Naive thymus-derived CD4-positive, alpha-beta T cell (primary cell): ENCODE measurements at places on chromosomes 6 and 20. TPM values are rescaled to one million over a fixed set of nuclear protein-coding genes. Genes with fewer than 3 reads are reported as not detected.

Gene BMP5
- not detected for total RNA-seq

Gene CRISP2
- not detected in 2 replicates for total RNA-seq

Gene ENPP5
- 1.4 TPM for total RNA-seq

Gene BANF2
- not detected for total RNA-seq

Gene PTK7
- total RNA-seq, result 1.5 and 2.1 TPM in 2 replicates

Gene CASS4
- 11.5 TPM for total RNA-seq

Gene CCN5
- not detected for total RNA-seq

Gene MYBL2
- total RNA-seq, result 0.58 TPM

Gene PCSK2
- not detected for total RNA-seq

Gene WFDC8
- total RNA-seq, result not detected

Gene ZSWIM3
- 1.3 TPM for total RNA-seq

DNA sequence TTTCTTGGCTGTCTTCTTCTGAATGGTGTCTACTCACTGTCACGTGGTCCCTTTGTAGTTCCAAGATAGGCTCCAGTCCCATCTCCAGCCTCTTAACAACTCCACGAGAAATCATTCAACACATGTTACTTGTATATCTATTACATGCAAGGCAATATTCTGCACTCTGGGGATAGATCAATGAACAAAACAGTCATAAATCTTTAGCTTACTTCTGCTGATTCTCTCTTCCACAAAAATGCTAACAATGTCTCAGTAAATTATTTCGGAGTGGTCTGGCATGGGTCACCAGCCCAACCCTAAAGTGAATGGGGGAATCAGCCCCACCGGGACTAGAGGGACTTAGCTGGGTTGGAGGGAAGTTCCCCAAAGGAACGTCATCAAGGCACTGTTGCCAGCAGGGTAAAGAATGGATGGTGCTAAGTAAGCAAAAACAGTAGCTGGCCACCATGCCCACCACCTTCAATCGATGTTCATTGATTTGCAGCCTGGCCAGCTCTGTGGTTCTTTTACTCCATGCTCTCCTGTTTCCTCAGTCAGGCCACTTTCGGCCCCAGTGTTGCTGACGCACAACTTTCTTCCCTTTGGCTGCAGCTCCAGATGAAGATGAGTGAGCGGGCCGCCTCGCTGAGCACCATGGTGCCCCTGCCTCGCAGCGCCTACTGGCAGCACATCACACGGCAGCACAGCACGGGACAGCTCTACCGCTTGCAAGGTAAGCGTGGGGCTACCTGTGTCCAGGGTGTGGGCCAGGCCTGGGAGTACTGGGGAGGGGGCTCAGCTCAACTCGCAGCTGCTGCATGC lies 167.7 kb downstream of the DOK5 start:
- H3K4me1 ChIP-seq, result no peaks in the 10 kb centered on the region
- H3K27me3 ChIP-seq, result no peaks in the 10 kb centered on the region
- DNase-seq, result no peak
- H3K27ac ChIP-seq, result no peak overlapping the region

GRCh38 chr6:170025341-170025911 lies 265.5 kb downstream of the DLL1 start:
- no peaks in the 10 kb centered on the region for H3K36me3 ChIP-seq
- DNase-seq, result no peak
- H3K4me3 ChIP-seq, result no peak overlapping the region
- no peak overlapping the region for H3K27ac ChIP-seq

DNA sequence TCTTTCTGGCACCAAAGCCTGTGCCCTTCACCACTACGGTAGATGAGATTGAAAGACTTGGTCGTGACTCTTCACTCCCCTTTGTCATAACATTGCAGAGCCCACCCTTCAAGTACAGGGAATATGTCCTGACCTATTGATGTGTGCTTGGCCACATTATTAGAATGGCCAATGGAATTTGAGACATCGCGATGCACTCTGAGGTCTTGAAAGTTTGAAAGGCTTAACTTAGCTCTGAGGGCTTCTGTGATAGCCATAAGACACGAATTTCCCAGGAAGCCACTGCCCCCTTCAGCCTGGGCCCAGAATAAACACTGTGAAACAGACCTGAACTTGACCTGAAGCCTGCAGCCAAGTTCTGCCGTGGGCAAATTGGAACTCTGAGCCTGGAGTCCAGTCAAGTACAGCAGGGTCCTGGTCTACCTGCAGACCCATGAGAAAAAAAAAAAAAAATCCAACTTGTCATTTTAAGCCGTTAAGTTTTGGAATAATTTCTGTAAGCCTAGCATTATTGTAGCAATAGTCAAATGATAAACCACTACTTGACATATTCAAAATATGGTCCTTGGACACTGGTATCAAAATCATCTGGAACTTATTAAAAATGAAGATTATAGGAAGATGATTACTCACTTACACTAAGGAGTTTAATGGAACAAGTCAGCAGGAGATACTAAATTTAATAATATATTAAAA lies 36.9 kb upstream of the TRAF3IP2 start:
- no peak overlapping the region for H3K27ac ChIP-seq
- no peaks in the 10 kb centered on the region for H3K27me3 ChIP-seq
- H3K36me3 ChIP-seq, result no peaks in the 10 kb centered on the region
- H3K4me1 ChIP-seq, result no peaks in the 10 kb centered on the region

DNA sequence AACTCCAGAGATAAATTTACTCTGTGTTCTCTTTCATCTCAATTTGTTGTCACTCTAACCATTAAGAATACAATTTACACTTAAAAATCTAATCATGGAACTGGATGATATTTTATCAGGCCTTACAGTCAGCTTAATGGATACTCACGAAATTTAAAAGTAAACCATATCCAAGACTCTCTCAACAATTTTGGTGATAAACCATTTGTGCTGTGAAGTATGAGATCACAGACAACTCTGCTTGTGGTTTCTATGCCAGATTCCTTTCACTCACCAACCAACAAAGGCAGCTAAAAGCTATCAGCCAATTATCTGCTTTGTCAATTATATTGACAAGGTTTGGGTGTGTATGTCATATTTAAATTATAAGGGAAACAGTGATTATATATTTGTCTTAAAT lies 155.8 kb downstream of the TRDN start:
- no peak for DNase-seq
- no peak overlapping the region for H3K27ac ChIP-seq
- H3K4me3 ChIP-seq, result no peak overlapping the region
- H3K4me1 ChIP-seq, result no peaks in the 10 kb centered on the region

GRCh38 chr6:109944448-109944847 lies 33.7 kb upstream of the GPR6 start:
- H3K36me3 ChIP-seq, result no peaks in the 10 kb centered on the region
- no peaks in the 10 kb centered on the region for H3K27me3 ChIP-seq
- no peak overlapping the region for H3K27ac ChIP-seq
- no peak overlapping the region for H3K4me3 ChIP-seq
- no peaks in the 10 kb centered on the region for H3K4me1 ChIP-seq

DNA sequence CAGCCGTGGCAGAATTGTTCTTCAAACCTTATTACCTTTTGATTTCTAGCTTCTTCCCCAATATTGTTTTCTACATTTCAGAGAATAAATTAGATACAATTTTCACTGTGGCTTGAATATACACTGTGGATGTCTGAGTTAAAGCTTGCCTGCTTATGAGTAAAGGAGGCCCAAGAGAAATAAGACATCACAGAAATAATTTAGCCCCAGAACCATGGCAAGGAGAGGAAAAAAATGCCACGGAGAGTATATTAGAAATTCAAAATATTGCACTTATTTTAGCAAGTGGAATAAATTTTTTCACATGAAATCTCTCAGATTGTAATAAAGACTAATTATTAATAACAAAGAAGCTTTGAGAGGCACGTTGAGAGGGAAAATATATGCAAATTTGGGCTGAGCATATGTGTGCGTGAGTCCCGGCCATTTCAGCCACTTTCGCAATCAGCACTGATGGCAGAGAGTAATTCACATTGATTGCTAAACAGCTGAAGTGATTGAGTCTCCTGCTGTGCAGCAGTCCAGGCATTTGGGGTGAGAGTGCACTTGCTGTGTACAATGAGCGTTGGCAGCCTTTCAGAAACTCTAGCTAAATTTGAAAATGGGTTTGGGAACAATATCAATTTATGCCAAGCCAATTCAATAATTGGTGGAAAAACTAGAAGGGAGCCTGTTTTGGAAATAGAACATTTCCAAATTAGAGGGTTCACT lies 596.0 kb downstream of the EPM2A start:
- no peaks in the 10 kb centered on the region for H3K4me1 ChIP-seq
- DNase-seq, result no peak
- no peak overlapping the region for H3K27ac ChIP-seq

- no peaks in the 10 kb centered on the region for H3K27me3 ChIP-seq
- H3K4me3 ChIP-seq, result no peak overlapping the region
- H3K36me3 ChIP-seq, result no peaks in the 10 kb centered on the region
- DNase-seq, result no peak
- H3K27ac ChIP-seq, result no peak overlapping the region
These were observed 39.5 kb upstream of the BEND3 start for GRCh38 chr6:107154801-107155160.

- no peaks in the 10 kb centered on the region for H3K36me3 ChIP-seq
- H3K27me3 ChIP-seq, result no peaks in the 10 kb centered on the region
- DNase-seq, result no peak
These were observed 187.2 kb downstream of the FOXC1 start for GRCh38 chr6:1796706-1797529.

- H3K4me3 ChIP-seq, result no peak overlapping the region
- H3K36me3 ChIP-seq, result no peaks in the 10 kb centered on the region
- no peaks in the 10 kb centered on the region for H3K27me3 ChIP-seq
- H3K27ac ChIP-seq, result no peak overlapping the region
- no peaks in the 10 kb centered on the region for H3K4me1 ChIP-seq
- DNase-seq, result no peak
These were observed 404.0 kb downstream of the SMOC2 start for GRCh38 chr6:168844821-168845609.

GRCh38 chr20:57806975-57807374 lies 97.2 kb upstream of the PMEPA1 start:
- H3K36me3 ChIP-seq, result no peaks in the 10 kb centered on the region
- no peaks in the 10 kb centered on the region for H3K4me1 ChIP-seq
- no peak overlapping the region for H3K27ac ChIP-seq
- H3K4me3 ChIP-seq, result no peak overlapping the region
- DNase-seq, result no peak

DNA sequence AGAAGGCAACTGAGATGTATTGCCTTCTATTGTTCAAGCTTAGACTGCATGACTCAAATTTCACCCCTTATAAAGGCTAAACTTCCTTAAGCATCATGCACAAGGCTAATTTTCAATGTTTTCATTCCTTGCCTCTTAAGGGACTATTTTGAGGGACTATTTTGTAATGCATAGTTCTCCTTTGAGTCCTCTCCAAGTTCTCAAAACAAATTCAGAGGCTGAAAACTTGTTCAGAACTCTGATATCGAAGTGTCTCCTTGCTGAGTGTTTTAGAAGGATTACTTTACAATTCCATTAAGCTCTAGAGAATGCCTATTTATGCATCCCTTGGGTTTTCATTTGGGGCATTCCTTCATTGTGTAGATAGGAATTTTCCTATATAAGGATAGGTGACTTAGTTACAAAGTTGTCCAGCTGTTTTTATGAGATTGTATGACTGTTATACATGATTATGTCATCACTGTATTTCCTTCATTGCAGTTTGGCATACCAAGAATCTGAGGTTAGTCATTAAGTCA lies 41.7 kb downstream of the COL19A1 start:
- H3K4me3 ChIP-seq, result no peak overlapping the region
- H3K4me1 ChIP-seq, result no peaks in the 10 kb centered on the region
- H3K27me3 ChIP-seq, result no peaks in the 10 kb centered on the region
- H3K27ac ChIP-seq, result no peak overlapping the region
- no peaks in the 10 kb centered on the region for H3K36me3 ChIP-seq

DNA sequence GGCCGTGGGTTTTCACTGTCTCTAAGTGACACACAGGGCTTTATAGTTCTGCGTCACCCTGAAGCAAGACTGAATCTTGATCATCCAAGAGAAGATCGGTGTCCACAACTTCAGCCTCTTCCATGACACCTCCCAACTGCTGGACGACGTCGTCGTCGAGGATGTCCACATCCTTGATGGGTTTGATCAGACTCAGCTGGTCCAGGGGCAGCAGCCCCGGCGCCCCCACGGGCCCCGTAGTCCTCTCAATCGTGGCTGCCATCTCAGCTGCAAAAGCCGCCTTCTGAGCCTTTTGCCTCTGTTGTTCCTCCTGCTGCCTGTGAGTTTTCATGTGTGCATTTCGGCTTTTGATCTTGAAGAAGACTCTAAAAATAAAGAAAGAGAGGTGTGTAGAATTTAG lies 10.6 kb upstream of the MRPS10 start:
- no peaks in the 10 kb centered on the region for H3K4me1 ChIP-seq
- peaks cover 46% of the 10 kb centered on the region for H3K36me3 ChIP-seq
- H3K27me3 ChIP-seq, result no peaks in the 10 kb centered on the region
- no peak overlapping the region for H3K27ac ChIP-seq
- no peak overlapping the region for H3K4me3 ChIP-seq
- DNase-seq, result no peak

GRCh38 chr6:22001396-22002027 lies 295.3 kb downstream of the PRL start:
- H3K4me3 ChIP-seq, result no peak overlapping the region
- no peaks in the 10 kb centered on the region for H3K36me3 ChIP-seq
- H3K4me1 ChIP-seq, result no peaks in the 10 kb centered on the region
- H3K27ac ChIP-seq, result no peak overlapping the region
- DNase-seq, result no peak

DNA sequence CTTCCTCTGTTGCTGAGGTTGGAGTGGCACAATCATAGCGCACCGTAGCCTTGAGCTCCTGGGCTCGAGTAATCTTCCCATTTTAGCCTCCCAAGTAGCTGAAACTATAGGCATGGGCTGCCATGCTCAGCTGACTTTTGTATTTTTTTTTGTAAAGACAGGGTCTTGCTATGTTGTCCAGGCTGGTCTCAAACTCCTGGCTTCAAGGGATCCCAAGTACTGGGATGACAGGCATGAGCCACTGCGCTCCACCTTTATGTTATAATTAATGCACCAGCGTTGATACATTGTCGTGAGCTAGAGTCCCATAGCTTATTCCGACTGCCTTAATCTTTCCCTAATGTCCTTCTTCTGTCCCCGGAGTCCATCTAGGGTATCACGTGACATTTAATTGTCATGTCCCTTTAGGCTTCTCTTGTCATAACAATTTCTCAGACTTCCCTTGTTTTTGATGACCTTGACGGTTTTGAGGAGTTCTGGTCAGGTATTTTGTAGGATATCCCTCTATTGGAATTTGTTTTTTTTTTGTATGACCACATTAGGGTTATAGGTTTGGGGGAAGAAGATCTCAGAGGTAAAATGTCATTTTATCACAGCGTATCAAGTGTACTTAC lies 63.9 kb downstream of the CEBPB start:
- no peaks in the 10 kb centered on the region for H3K36me3 ChIP-seq
- no peak overlapping the region for H3K4me3 ChIP-seq
- no peak for DNase-seq
- no peak overlapping the region for H3K27ac ChIP-seq
- H3K4me1 ChIP-seq, result no peaks in the 10 kb centered on the region

GRCh38 chr6:71403422-71404134 lies 115.0 kb downstream of the OGFRL1 start:
- no peaks in the 10 kb centered on the region for H3K4me1 ChIP-seq
- H3K4me3 ChIP-seq, result no peak overlapping the region
- no peak for DNase-seq
- H3K36me3 ChIP-seq, result no peaks in the 10 kb centered on the region
- H3K27me3 ChIP-seq, result no peaks in the 10 kb centered on the region

GRCh38 chr6:29442719-29443118 lies 3.6 kb downstream of the OR10C1 start:
- peaks cover 5% of the 10 kb centered on the region for H3K27me3 ChIP-seq
- H3K4me3 ChIP-seq, result no peak overlapping the region
- no peaks in the 10 kb centered on the region for H3K36me3 ChIP-seq
